Esophagus squamous epithelium (tissue), 5 donors: ENCODE measurements at places on chromosomes 3 and 15.
A peak's percentile ranks its signal among the peaks of the same experiment; 100 is the strongest.

GRCh38 chr15:87743562-87743961 lies 513.0 kb downstream of the NTRK3 start:
- H3K4me1 ChIP-seq = no peaks in the 10 kb centered on the region
- no peak for DNase-seq
- H3K36me3 ChIP-seq = no peaks in the 10 kb centered on the region

GRCh38 chr3:187662848-187663409 lies 7.3 kb downstream of the SST start:
- no peak overlapping the region for H3K27ac ChIP-seq
- H3K27me3 ChIP-seq = no peaks in the 10 kb centered on the region
- H3K36me3 ChIP-seq = no peaks in the 10 kb centered on the region
- DNase-seq = no peak
- no peak overlapping the region for H3K4me3 ChIP-seq

GRCh38 chr3:53238051-53238850 lies 17.6 kb downstream of the TKT start:
- H3K4me1 ChIP-seq = peaks cover 51% of the 10 kb centered on the region
- no peak for DNase-seq
- H3K4me3 ChIP-seq = no peak overlapping the region
- no peaks in the 10 kb centered on the region for H3K27me3 ChIP-seq
- peaks cover 56% of the 10 kb centered on the region for H3K36me3 ChIP-seq
- H3K27ac ChIP-seq = peak overlapping the region; percentile 35

- no peak overlapping the region for H3K4me3 ChIP-seq
- peaks cover 9% of the 10 kb centered on the region for H3K36me3 ChIP-seq
- DNase-seq = no peak
- no peaks in the 10 kb centered on the region for H3K4me1 ChIP-seq
- H3K27me3 ChIP-seq = no peaks in the 10 kb centered on the region
Measured at GRCh38 chr3:71185733-71186455, 397.6 kb downstream of the FOXP1 start.

GRCh38 chr3:14766428-14767244 lies 52.1 kb upstream of the FGD5 start:
- no peak overlapping the region for H3K4me3 ChIP-seq
- H3K27me3 ChIP-seq = no peaks in the 10 kb centered on the region
- no peaks in the 10 kb centered on the region for H3K36me3 ChIP-seq
- no peak for DNase-seq
- no peak overlapping the region for H3K27ac ChIP-seq

- no peaks in the 10 kb centered on the region for H3K36me3 ChIP-seq
Measured at GRCh38 chr15:59997070-59997701, 6.9 kb upstream of the FOXB1 start.

GRCh38 chr3:72050048-72050632 lies 265.2 kb upstream of the PROK2 start:
- H3K27ac ChIP-seq = no peak overlapping the region
- no peak overlapping the region for H3K4me3 ChIP-seq
- DNase-seq = no peak
- H3K27me3 ChIP-seq = no peaks in the 10 kb centered on the region

GRCh38 chr3:100399341-100400071 lies 1.4 kb downstream of the TOMM70 start:
- H3K36me3 ChIP-seq = no peaks in the 10 kb centered on the region
- no peak overlapping the region for H3K27ac ChIP-seq
- no peaks in the 10 kb centered on the region for H3K27me3 ChIP-seq
- peak overlapping the region; percentile 96 for H3K4me3 ChIP-seq
- no peak for DNase-seq
- H3K4me1 ChIP-seq = peaks cover 10% of the 10 kb centered on the region

DNA sequence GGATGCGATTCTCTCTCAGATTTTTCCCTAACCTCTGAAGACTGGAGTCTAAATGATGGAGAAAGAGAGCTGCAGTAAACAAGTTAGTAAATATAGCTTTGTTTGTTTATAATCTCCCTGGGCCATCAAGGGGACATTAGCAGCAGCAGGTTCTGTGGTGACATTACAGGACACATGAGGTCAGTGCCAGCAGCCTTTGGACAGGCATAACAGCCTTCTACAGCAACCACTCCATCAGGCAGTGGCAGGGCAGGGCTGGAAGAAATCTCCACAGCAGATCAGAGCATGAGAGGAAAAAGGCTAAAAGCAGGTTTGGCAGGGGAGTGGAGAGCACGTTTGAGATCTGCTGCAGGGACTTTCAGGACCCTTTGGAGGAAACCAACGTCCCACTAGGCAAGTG lies 127.6 kb upstream of the ACP3 start:
- H3K4me1 ChIP-seq = peaks cover 9% of the 10 kb centered on the region
- H3K27me3 ChIP-seq = peaks cover 6% of the 10 kb centered on the region

DNA sequence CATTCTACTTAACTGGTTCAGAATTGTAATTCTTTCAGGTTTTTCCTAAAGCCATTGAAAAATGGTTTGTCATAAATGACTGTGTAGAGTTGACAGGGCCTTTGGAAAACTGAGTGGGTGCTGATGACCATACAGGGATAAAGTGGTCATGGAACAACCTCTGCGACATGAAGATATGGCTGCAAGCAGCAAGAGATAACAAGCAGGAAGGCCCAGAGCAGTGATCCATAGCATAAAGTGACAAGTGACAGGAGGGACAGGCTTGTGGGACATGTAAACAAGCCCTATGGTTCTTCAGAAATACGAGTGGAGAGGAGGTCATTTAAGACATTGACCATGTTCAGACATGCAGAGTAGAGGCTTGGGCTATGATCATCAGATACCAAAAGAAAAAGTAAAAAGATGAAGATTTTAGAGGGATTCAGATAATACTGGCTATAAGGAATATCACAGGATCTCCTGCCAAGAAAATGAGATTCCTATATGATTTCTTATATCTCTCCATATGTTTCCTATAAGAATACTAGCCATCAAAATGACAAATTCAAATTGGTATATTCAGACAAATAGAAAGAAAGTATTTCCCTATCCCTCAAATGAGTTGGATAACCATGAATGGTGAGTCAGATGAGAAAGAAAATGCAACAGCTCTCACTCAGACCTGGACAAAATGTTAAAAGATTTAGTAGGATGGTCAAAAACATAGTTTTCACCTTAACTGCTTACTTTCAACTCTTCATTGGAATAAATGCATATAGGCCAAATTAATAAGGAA lies 827.6 kb upstream of the CFAP20DC start:
- H3K4me1 ChIP-seq = no peaks in the 10 kb centered on the region
- DNase-seq = no peak
- no peak overlapping the region for H3K27ac ChIP-seq
- no peak overlapping the region for H3K4me3 ChIP-seq
- no peaks in the 10 kb centered on the region for H3K36me3 ChIP-seq
- H3K27me3 ChIP-seq = no peaks in the 10 kb centered on the region

DNA sequence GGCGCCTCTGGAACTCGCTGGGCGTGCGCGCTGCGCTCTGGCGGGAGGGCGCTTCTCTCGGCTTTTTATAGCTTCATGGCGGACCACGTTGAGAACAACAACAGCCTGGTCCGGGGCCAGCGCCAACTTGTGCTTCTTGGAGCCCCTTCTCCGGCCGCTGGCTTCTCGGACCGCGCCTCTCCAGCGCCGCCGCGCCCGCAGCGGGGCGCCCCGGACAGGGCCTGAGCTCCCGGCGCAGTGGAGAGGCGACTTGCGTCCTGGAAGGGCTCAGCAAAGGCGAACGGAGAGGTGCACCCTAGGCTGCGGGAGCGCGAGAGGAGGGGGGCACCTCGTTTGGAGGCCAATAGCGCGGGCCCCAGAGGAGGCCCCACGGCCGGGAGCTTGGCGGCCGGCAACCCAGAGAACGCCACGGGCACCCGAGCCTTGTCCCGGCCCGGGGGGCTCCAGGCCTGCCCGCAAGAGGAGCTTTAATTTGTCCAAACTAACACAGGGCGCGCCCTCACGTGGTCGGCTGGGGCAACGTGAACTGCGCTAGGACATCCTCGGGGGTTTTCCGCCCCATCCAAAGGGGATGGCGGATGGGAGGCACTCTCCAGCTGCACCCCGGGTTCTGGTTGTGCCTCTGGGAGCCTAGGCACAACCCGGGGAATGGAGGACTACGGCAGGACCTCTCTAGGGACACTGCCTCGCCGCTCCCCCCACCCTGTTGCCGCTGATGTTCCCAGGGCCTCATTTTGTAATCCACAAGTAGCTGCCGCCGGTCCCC lies 37.8 kb downstream of the HMCES start:
- peaks cover 24% of the 10 kb centered on the region for H3K4me1 ChIP-seq
- peak; percentile 8 for DNase-seq
- H3K4me3 ChIP-seq = peak overlapping the region; percentile 87

DNA sequence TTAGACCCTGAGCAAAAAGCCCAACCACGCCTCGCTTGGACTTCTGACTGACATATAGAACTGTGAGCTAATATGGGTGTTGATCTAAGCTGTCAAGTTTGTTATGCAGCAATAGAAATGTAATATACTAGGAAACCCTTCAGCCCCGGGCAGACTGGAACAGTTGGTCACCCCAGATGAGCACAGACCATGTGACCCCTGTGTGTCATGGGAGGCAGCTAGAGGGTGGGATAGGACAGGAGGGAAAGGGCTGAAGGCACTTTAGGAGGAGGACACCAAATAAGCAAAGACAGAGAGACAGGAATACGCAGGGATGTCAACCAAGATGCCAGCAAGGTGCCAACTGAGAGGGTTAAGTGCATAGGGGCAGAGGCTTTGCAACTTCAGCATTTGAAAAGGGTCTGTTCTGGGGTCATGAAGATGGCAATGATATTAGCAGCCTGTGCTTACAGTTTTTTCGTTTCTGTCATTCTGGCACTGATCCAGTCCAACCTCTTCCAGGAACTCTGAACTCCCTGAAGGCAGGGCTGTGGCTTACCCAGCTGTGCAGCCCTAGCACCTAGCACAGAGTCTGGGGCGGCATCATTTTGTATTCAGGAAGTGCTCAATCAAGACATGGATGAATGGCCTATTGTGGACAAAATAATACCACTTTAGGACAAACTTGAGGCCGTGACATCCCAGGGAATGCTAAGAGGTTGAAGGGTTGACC lies 51.4 kb downstream of the HES1 start:
- H3K27me3 ChIP-seq = no peaks in the 10 kb centered on the region
- H3K4me3 ChIP-seq = no peak overlapping the region
- no peak for DNase-seq
- H3K36me3 ChIP-seq = no peaks in the 10 kb centered on the region

GRCh38 chr3:99171800-99172199 lies 270.3 kb upstream of the DCBLD2 start:
- no peak overlapping the region for H3K4me3 ChIP-seq
- no peak overlapping the region for H3K27ac ChIP-seq

GRCh38 chr3:197186887-197187588 lies 111.4 kb downstream of the DLG1 start:
- no peaks in the 10 kb centered on the region for H3K36me3 ChIP-seq
- H3K27me3 ChIP-seq = no peaks in the 10 kb centered on the region
- H3K4me1 ChIP-seq = no peaks in the 10 kb centered on the region

- H3K27ac ChIP-seq = no peak overlapping the region
- no peak overlapping the region for H3K4me3 ChIP-seq
- no peak for DNase-seq
- H3K27me3 ChIP-seq = no peaks in the 10 kb centered on the region
- H3K36me3 ChIP-seq = no peaks in the 10 kb centered on the region
- no peaks in the 10 kb centered on the region for H3K4me1 ChIP-seq
Measured at GRCh38 chr3:35727179-35727578, 87.9 kb downstream of the ARPP21 start.

GRCh38 chr3:113546414-113546893 lies 14.1 kb downstream of the SIDT1 start:
- H3K4me1 ChIP-seq = peaks cover 3% of the 10 kb centered on the region
- H3K36me3 ChIP-seq = no peaks in the 10 kb centered on the region
- no peak for DNase-seq
- H3K27ac ChIP-seq = no peak overlapping the region
- no peak overlapping the region for H3K4me3 ChIP-seq
- no peaks in the 10 kb centered on the region for H3K27me3 ChIP-seq

- DNase-seq = no peak
- H3K4me3 ChIP-seq = no peak overlapping the region
- H3K36me3 ChIP-seq = no peaks in the 10 kb centered on the region
- H3K27me3 ChIP-seq = no peaks in the 10 kb centered on the region
- H3K4me1 ChIP-seq = no peaks in the 10 kb centered on the region
Measured at GRCh38 chr3:94420931-94421330, 358.1 kb downstream of the NSUN3 start.

DNA sequence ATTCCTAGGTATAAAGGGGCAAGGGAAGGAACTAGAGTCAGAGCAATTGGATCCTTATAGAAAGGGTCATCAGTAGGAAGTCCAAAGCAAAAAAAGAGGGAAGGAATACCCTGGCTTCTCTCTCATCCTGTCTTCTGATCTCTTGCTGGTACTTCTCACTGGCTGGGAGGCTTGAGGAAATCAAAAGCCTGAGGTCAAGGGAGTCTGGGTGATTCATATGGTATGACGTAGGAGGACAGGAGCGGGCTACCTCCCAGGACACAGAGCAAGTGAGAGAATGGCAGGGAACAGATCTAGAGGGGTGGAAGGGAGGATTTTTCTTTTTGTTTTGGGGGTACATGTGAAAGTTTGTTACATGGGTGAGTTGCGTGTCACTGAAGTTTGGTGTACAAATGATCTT lies 76.0 kb downstream of the CFAP20DC start:
- no peak for DNase-seq
- H3K36me3 ChIP-seq = no peaks in the 10 kb centered on the region
- no peaks in the 10 kb centered on the region for H3K27me3 ChIP-seq
- no peak overlapping the region for H3K4me3 ChIP-seq

DNA sequence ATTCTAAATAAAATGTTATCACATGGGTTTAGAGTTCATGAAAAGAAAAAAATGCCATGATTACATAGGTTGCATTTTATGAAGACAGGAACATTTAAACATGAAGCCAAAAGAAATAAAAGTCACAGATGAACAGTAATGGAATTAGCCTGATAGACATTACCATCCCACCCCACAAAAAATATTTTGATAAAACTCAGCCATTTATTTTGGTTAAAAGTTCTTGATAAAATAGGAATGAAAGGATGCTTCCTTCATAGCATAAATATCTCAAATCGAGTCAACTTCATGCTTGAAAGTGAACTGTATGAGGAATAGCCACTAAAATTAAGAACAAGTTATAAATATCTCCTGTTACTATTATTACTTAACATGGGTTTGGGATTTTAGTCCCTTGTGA lies 101.9 kb upstream of the TMC3 start:
- no peak overlapping the region for H3K27ac ChIP-seq
- no peak overlapping the region for H3K4me3 ChIP-seq
- H3K36me3 ChIP-seq = no peaks in the 10 kb centered on the region
- H3K27me3 ChIP-seq = no peaks in the 10 kb centered on the region
- DNase-seq = no peak

DNA sequence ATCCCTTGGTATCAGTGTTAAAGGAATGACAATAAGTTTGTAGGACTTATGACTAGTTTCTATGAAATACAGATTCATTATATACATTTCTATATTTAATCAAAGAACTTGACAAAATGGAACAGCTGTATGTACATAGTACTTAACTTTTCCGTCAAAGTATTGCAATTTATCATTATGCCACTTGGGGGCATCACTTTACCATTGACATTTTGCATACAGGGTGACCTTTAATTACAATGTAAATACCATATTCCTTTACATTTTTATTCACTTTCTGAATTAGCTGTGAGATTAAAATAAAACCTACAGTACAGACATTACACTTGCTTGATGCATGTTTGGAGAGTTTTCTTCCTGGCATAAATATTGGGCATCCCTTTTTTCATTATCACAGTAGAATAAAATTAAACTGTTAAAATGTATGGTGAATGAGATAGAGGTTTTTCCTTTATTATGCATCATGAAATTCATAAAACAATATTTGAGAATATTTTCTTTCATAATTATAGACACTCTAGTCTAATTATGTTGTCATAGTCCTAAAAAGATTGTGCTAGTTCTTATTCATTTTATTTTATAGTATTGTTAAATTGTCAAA lies 6.9 kb downstream of the NEK11 start:
- no peak overlapping the region for H3K4me3 ChIP-seq
- no peak for DNase-seq
- H3K36me3 ChIP-seq = no peaks in the 10 kb centered on the region
- H3K4me1 ChIP-seq = no peaks in the 10 kb centered on the region
- H3K27ac ChIP-seq = no peak overlapping the region
- H3K27me3 ChIP-seq = no peaks in the 10 kb centered on the region
